Activated naive CD4-positive, alpha-beta T cell treated with anti-CD3 and anti-CD28 coated beads for 36 hours (primary cell): ENCODE measurements at places on chromosomes 7 and 10. TPM values are rescaled to one million over a fixed set of nuclear protein-coding genes. Genes with fewer than 3 reads are reported as not detected.
A peak's percentile ranks its signal among the peaks of the same experiment; 100 is the strongest.

The FEZF1 gene
- not detected for total RNA-seq

The NEURL1 gene
- 1.3 TPM for total RNA-seq

The GPR158 gene
- total RNA-seq: not detected

The GAD2 gene
- not detected for total RNA-seq

The FAM180A gene
- not detected for total RNA-seq

The IDI2 gene
- total RNA-seq: not detected

The FAM25C gene
- not detected for total RNA-seq

- H3K36me3 ChIP-seq: no peaks in the 10 kb centered on the region
- H3K4me3 ChIP-seq: no peak overlapping the region
- no peaks in the 10 kb centered on the region for H3K4me1 ChIP-seq
- H3K27me3 ChIP-seq: peaks cover 3% of the 10 kb centered on the region
- no peak for DNase-seq
Observed at GRCh38 chr7:148151778-148152177, 438.8 kb upstream of the C7orf33 start.

GRCh38 chr10:20822825-20823224 lies 74.3 kb downstream of the NEBL start:
- no peak overlapping the region for H3K27ac ChIP-seq
- H3K36me3 ChIP-seq: no peaks in the 10 kb centered on the region
- H3K4me1 ChIP-seq: no peaks in the 10 kb centered on the region
- H3K4me3 ChIP-seq: no peak overlapping the region
- no peaks in the 10 kb centered on the region for H3K27me3 ChIP-seq

- H3K36me3 ChIP-seq: no peaks in the 10 kb centered on the region
- DNase-seq: no peak
- H3K27me3 ChIP-seq: peaks cover 9% of the 10 kb centered on the region
- H3K27ac ChIP-seq: no peak overlapping the region
- no peak overlapping the region for H3K4me3 ChIP-seq
Observed at GRCh38 chr10:16186564-16186963, 250.2 kb upstream of the PTER start.

GRCh38 chr7:23873306-23873705 lies 163.3 kb downstream of the STK31 start:
- no peak overlapping the region for H3K4me3 ChIP-seq
- H3K27me3 ChIP-seq: peaks cover 19% of the 10 kb centered on the region
- H3K4me1 ChIP-seq: no peaks in the 10 kb centered on the region
- no peaks in the 10 kb centered on the region for H3K36me3 ChIP-seq

DNA sequence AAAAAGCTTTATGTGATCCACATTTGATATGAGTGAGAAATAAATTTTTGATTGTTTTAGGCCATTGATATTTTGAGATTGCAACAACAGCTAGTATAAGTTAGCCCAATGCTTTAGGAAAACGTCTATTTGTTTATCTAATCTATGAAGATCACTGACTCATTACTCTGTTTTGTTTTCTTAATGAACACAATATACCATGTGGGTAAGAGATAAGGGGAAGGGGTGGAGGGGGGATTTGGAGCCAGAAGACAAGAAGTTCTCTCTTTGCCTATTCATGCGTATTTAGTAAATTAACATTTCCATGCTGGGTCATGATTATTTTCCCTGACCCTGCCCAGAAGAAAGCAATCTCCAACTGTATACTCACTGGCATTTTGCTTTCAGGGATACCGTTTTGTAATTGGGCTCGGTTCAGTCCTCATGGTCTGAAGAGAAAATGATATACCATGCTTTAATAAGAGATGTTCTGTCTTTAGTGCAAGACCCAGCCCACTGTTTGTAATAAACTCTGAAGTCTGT lies 359.5 kb upstream of the NPSR1 start:
- no peak overlapping the region for H3K4me3 ChIP-seq
- H3K36me3 ChIP-seq: no peaks in the 10 kb centered on the region
- no peak for DNase-seq
- H3K27ac ChIP-seq: no peak overlapping the region
- no peaks in the 10 kb centered on the region for H3K4me1 ChIP-seq

GRCh38 chr10:51896849-51897248 lies 197.5 kb upstream of the CSTF2T start:
- no peak overlapping the region for H3K27ac ChIP-seq
- no peak overlapping the region for H3K4me3 ChIP-seq
- no peaks in the 10 kb centered on the region for H3K36me3 ChIP-seq
- H3K27me3 ChIP-seq: no peaks in the 10 kb centered on the region

GRCh38 chr7:30755384-30756154 lies 3.6 kb downstream of the INMT start:
- H3K27ac ChIP-seq: no peak overlapping the region
- DNase-seq: no peak
- peaks cover 7% of the 10 kb centered on the region for H3K27me3 ChIP-seq

- H3K36me3 ChIP-seq: no peaks in the 10 kb centered on the region
- H3K4me3 ChIP-seq: no peak overlapping the region
- no peaks in the 10 kb centered on the region for H3K4me1 ChIP-seq
- no peaks in the 10 kb centered on the region for H3K27me3 ChIP-seq
- no peak for DNase-seq
Observed at GRCh38 chr10:107244122-107244521, 79.6 kb upstream of the SORCS1 start.

GRCh38 chr10:49379596-49380410 lies 16.1 kb downstream of the DRGX start:
- no peak overlapping the region for H3K27ac ChIP-seq
- DNase-seq: no peak
- H3K4me3 ChIP-seq: no peak overlapping the region
- H3K36me3 ChIP-seq: no peaks in the 10 kb centered on the region

GRCh38 chr7:132353936-132354335 lies 222.3 kb downstream of the PLXNA4 start:
- no peaks in the 10 kb centered on the region for H3K4me1 ChIP-seq
- H3K4me3 ChIP-seq: no peak overlapping the region

GRCh38 chr10:78328592-78329404 lies 295.1 kb downstream of the RPS24 start:
- no peak for DNase-seq
- H3K36me3 ChIP-seq: peaks cover 4% of the 10 kb centered on the region
- H3K4me3 ChIP-seq: no peak overlapping the region
- no peak overlapping the region for H3K27ac ChIP-seq
- H3K4me1 ChIP-seq: no peaks in the 10 kb centered on the region

DNA sequence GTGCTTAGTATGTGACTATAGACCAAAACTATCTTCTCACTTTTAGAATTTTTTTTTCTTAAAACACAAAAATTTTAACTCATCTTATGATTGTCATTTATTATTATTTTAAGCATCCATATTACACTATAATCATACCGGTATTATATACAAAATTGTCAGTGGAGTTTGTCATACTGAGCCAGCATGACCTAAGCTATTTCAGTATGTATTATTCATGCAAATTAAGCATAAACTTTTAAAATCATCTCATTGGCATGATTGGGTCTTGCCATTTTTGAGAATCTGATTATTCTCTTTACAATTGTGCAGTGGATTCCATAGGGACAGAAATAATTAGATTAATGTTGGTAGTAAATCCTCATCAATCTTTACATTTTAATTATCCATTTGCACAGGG lies 46.2 kb upstream of the STMP1 start:
- H3K27ac ChIP-seq: no peak overlapping the region
- H3K4me1 ChIP-seq: no peaks in the 10 kb centered on the region

DNA sequence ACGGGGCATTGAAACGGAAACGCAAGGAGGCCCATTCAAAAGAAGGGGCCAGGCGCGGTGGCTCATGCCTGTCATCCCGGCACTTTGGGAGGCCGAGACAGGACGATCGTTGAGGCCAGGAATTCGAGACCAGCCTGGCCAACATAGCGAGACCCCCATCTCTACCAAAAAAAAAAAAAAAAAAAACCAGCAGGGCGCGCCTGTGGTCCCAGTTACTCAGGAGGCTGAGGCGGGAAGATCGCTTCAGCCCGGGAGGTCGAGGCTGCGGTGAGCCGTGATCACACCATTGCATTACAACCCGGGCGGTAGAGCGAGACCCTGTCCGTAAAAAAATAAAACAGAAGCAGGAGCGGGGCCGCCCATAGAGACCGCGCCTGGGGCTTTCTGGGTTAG lies 396 bp downstream of the PSMG3 start:
- H3K4me3 ChIP-seq: peak overlapping the region; percentile 79
- H3K4me1 ChIP-seq: peaks cover 37% of the 10 kb centered on the region
- H3K36me3 ChIP-seq: peaks cover 27% of the 10 kb centered on the region
- peak overlapping the region; percentile 86 for H3K27ac ChIP-seq

- no peak for DNase-seq
- no peak overlapping the region for H3K27ac ChIP-seq
- H3K36me3 ChIP-seq: no peaks in the 10 kb centered on the region
- H3K4me1 ChIP-seq: no peaks in the 10 kb centered on the region
Observed at GRCh38 chr7:77258014-77258413, 58.4 kb upstream of the FGL2 start.

- no peak overlapping the region for H3K27ac ChIP-seq
- H3K36me3 ChIP-seq: no peaks in the 10 kb centered on the region
- no peaks in the 10 kb centered on the region for H3K4me1 ChIP-seq
- no peak overlapping the region for H3K4me3 ChIP-seq
- no peak for DNase-seq
- peaks cover 5% of the 10 kb centered on the region for H3K27me3 ChIP-seq
Observed at GRCh38 chr10:128296253-128297007, 170.2 kb upstream of the MKI67 start.

- H3K4me3 ChIP-seq: no peak overlapping the region
- no peak for DNase-seq
- no peak overlapping the region for H3K27ac ChIP-seq
- H3K4me1 ChIP-seq: no peaks in the 10 kb centered on the region
- H3K27me3 ChIP-seq: peaks cover 8% of the 10 kb centered on the region
- H3K36me3 ChIP-seq: no peaks in the 10 kb centered on the region
Observed at GRCh38 chr7:113071465-113071864, 15.2 kb downstream of the GPR85 start.
